HepG2 (cell line): ENCODE measurements at places on chromosomes 5 and 9. TPM values are rescaled to one million over a fixed set of nuclear protein-coding genes. Genes with fewer than 3 reads are reported as not detected.

The CDX1 gene
- not detected in 2 replicates for total RNA-seq

The NOXA1 gene
- 0.63 and 1.2 TPM in 2 replicates for total RNA-seq

The SPATA31C1 gene
- total RNA-seq = not detected in 2 replicates

The SPOCK1 gene
- total RNA-seq = 0.18 TPM in 1 of 2 replicates, not detected in the other
